ENCODE measurements at places on chromosomes 2 and 18.

GRCh38 chr2:223459328-223459939 is 142.7 kb downstream of the SCG2 start:
- peak; percentile 37 for DNase-seq

DNA sequence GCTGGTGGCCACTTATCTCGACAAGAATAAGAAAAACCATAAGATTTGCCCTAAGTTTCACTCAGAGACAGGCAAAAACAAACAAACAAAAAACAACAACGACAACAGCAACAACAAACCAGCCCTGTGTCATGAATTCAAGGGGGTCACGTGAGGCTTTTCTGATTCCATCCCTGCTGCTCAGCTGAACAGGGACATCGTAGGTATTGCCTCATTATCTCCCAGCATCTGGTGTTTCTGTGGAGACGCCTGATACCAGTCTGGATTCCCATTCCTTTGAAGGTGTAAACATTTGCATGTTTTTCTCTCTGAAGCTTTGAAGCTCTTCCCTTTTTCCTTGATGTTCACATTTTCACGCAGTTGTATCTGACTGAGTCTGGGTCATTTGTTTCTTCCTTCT is 117.4 kb downstream of the KCNF1 start:
- peak; percentile 5 for DNase-seq

DNA sequence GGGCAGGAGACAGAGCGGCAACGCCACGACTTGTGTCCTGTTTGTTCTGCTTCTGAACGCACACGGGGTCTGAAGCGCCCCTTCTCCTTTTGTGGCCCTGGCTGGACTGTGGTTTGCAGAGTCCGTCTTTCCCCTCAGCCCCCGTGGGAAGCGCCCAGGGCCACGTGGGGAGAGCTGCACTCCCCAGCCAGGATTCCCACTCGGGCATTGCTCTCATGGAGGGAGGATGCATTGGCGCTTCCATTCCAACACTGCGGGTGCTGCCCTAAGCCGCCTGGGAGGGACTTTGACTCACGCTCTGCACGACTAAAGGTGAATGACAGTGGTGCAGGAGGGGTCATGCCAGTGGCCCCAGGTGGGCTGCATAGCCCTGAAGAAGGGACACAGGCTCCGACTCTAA is 52.5 kb downstream of the TIMM21 start:
- DNase-seq, result no peak

DNA sequence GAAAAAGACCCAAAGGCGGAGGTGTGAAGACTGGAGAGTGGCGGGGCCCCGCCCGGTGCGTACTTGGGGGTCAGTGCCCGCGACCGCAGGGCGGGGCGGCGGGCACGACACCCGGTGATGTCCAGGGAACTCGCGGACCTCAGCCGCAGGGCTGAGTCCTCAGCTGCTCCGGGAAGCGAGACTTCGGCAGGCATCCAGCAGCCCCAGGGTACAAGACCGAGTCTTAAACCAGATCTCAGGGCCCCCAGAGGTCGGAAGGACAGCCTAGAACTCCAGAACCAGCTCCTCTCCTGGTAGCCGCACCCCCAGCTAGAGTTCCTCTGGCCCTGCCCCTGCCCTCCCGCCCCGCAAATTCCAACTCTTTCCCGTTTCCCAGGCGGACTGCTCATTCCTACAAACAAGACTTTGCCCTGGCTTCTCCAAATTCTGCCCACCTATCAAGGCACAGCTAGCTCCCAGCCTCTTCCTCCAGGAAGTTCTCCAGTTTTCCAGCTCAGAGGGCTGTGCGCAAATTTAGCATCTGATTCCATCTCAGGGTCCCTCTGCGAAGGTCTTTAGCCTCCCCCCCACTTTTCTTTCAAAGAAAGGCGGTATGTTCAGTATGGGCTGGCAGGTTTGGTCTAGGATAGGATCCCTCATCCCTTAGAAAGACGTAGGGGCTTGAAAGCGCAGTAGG is 26.0 kb upstream of the NOTO start:
- no peak for DNase-seq

GRCh38 chr18:9413576-9413975 is 61.7 kb upstream of the RALBP1 start:
- DNase-seq, result peak; percentile 66

DNA sequence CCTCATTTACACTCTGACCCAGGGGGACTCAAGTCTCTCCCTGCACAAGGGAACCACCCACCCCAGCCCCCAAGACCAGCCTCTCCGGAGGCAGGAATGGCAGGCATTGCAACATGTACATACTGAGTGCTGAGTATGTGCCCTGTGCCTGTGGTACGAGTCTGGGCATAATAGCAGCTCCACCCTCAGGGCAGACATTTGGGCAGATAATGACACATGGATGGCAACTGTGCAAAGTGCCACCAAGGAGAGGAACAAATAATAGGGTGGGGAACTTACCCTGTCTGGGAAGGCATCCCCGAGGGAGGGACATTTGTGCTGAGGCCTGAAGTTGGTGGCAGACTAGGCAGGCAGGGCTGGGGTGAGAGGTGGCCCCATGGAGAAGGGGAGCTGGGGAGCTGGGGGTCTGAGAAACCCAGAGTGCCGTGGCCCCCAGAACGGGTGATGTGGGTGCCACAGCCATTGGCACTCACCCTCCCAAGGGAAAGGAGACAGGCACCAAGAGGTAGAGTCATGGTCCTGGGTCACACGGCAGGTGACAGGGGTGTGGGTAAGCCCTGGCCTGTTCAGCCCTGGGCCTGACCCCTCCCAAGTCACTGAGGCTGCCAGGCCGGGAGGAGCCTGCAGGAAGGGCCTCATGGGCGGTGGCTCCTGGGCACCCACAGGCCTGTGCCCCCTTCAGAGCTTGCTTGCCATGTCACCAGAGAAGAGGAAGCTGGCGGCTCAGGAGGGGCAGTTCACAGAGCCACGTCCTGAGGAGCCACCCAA is 15.7 kb upstream of the GPR17 start:
- no peak for DNase-seq

DNA sequence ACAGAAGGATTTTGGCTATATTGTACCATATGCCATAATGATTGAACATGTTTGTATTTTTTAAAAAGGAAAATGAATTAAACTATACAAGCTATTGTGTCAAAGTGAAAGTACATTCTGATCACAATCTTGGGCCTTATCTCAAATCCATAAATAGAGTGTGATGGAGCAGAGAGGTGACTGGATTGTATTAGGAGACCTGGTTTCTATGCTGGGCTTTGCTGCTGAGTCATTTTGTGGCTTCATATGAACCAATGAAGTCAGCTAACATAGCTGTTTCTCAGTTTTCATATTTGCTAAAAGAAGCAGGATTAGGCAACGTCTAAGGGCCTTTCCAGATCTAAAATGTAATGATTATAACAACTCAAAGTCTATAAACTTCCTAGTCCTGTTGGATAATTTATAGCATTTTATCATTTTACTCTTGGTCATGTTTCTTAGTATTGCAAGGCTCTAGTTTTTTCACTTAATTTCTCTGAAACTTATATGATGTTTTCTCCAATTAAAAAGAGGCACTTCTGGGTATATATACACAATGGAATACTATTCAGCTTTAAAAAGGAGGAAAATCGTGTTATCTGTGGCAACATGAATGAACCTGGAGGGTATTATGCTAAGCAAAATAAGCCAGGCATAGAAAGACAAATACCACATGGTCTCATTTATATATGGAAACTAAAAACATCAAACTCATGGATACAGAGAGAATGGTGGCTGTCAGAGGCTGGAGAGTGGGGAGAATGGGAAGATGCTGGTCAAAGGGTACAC is 112.3 kb downstream of the MEP1B start:
- peak; percentile 93 for DNase-seq

GRCh38 chr2:236956641-236957040 is 129.0 kb upstream of the COPS8 start:
- no peak for DNase-seq

DNA sequence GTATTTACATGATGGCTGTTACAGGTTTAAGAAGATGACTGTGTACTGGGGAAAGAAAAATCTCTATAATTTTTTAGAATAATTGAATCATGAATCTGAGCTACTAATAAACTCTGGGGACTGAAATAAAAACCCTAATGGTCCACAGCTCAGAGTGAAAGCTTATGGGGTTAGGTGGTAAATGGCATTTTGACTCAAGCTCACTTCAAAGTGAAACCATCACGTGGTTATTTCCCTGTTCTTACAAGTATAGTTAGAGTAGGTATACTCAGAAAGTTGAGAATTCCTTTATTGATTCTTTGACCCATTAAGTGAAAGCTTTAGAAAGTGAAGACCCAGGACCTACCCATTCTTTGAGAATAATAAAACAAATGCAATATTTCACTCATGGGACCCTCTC is 626.2 kb upstream of the SETBP1 start:
- DNase-seq, result no peak

GRCh38 chr2:5834501-5834900 is 142.3 kb downstream of the SOX11 start:
- no peak for DNase-seq

- DNase-seq, result no peak
Observed at GRCh38 chr18:61749031-61749430, 143.8 kb downstream of the RNF152 start.

GRCh38 chr2:9400268-9401058 is 22.9 kb downstream of the ITGB1BP1 start:
- DNase-seq, result no peak

GRCh38 chr2:128514555-128514955 is 195.9 kb upstream of the HS6ST1 start:
- no peak for DNase-seq

DNA sequence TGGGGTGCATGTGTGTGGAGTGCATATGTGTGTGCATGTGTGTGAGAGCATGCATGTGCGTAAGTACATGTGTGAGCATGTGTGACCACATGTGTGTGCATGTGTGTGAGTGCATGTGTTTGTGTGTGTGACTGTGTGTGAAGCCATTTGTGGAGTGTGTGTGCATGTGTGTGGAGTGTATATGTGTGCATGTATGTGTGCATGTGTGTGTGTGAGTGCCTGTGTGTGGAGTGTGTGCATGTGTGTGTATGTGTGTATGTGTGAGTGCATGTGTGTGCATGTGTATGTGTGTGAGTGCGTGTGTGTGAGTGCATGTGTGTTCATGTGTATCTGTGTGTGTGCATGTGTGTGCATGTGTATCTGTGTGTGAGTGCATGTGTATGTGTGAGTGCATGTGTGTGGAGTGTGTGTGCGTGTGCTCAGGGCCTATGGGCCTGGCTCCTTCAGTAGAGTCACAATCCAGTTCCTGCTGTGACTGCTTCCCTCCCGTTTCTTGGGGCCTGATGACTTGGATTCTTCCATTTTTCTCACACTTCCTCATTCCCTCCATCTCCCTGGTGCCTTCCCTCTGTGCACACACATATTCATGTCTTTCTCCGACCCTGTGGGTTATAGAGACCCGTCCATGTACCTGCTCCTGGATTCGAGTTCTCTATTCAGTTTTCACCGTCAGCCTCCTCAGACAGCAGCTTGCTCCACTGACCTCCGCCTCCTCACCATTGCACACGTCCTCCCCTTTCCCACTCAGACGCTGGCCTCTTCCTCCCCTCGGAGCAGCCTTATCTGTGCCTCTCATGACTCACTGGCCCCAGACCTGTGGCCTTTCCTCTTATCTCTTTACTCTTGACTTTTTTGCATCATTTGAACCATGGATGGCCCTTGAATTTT is 25.2 kb downstream of the TOGARAM2 start:
- peak; percentile 88 for DNase-seq

GRCh38 chr2:185179743-185180142 is 558.9 kb upstream of the FSIP2 start:
- no peak for DNase-seq

GRCh38 chr18:58578321-58578720 is 50.6 kb downstream of the ALPK2 start:
- no peak for DNase-seq

- DNase-seq, result peak; percentile 35
Observed at GRCh38 chr2:191701029-191701428, 23.1 kb downstream of the NABP1 start.

GRCh38 chr2:137976274-137976673 is 12.0 kb downstream of the HNMT start:
- no peak for DNase-seq

GRCh38 chr2:101354420-101355311 is 32.6 kb downstream of the CREG2 start:
- DNase-seq, result no peak

GRCh38 chr2:137031731-137032130 is 266.4 kb downstream of the THSD7B start:
- no peak for DNase-seq

DNA sequence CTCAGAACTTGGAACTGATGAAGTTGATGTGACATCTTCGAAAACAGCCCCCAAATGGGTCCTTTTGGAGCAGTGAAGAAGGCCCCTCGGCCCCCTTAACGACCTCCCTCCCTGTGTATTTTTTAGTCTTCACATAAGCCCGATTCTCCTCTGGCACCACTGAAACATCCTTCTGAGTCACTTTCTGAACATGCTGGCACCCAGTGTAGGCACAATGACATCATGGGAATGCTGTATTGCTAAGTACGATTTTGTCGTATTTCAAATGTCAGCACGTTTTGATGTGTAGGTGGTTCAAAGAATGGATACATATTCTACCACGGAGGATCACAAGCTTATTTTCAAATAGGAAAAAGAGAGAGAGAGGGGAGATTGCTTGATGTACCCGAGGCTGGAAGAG is 111.7 kb upstream of the RIOK3 start:
- DNase-seq, result no peak

DNA sequence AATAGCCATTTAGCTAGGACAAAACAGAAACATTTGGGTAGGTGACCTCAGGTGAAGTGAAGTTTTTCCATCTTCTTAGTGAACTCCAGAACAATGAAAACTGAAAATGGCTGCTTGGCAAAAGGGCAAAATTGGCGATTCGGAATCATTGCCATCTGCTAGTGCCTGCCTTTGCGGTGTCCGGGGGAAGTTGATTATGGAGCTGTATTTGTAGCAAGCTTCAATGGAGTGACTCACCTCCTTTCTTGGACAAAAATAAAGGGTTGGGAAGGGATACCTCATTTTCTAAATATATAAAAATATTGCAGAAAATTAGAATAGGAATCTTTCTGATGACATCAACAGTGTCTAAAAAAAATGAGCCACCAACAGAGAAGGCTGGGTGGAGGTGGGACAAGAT is 460.5 kb downstream of the TGIF1 start:
- no peak for DNase-seq

DNA sequence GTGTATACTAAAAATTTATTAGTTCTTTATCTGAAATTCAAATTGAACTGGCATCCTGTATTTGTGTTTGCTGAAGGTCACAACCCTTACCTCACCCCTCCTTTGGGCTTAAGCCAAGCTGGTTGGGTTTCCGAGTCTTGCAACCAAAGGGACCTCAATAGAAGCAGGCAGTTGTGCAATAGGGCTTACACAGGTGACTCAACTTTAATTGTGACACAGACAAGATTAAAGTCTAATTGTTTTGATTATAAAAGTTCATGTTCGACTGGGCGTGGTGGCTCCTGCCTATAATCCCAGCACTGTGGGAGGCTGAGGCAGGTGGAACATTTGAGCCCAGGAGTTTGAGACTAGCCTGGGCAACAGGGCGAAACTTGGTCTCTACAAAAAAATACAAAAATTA is 71.5 kb downstream of the RAB31 start:
- DNase-seq, result peak; percentile 74
